AML-193 (cell line): ENCODE measurements at places on chromosomes 6 and 20.

DNA sequence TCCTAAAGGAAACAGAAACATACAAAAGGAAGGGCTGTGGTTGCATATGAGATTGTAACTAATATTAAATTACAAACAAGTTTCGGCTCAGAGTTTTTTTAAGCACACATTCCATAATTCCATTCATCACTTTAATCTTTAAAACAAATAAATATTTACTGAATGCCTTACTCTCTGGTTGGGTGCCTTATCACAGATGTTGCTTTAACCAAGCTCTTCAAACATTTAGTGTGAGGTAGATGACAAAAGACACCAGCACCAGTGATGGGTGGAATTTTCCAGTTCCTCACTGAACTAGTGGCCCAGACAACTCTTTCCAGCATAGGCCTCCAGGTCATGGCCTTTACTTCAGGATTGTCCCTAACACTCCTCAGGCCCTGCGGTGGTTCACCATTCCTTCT lies 58.7 kb downstream of the ARHGAP18 start:
- no peak for DNase-seq

GRCh38 chr6:122246906-122247658 lies 152.4 kb upstream of the HSF2 start:
- no peak for DNase-seq

DNA sequence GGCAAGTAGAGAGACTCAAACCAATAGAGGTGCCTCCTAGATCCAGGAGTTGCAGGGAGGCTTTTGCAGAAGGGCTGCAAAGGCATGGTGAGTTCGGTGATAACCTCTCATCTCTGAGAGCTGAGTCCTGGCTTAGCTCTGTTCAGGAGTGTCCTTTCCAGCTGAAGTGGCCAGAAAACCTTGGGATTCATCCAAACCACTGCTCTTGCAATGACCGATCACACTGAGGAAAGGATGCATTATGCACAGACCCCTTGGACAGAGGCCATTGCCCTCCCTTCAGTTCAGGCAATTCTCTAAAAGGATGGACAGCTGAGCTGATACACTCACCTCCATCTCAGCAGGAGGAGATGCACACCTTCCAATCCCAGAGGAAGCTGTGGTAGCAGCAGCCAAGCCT lies 158.8 kb upstream of the ENPP5 start:
- DNase-seq = no peak

- DNase-seq = no peak
Measured at GRCh38 chr20:14234666-14235295, 102.6 kb downstream of the FLRT3 start.

GRCh38 chr20:43983359-43983758 lies 68.7 kb downstream of the TOX2 start:
- no peak for DNase-seq
